Pulmonary artery endothelial cell (primary cell): ENCODE measurements at places on chromosomes 13 and 19.

DNA sequence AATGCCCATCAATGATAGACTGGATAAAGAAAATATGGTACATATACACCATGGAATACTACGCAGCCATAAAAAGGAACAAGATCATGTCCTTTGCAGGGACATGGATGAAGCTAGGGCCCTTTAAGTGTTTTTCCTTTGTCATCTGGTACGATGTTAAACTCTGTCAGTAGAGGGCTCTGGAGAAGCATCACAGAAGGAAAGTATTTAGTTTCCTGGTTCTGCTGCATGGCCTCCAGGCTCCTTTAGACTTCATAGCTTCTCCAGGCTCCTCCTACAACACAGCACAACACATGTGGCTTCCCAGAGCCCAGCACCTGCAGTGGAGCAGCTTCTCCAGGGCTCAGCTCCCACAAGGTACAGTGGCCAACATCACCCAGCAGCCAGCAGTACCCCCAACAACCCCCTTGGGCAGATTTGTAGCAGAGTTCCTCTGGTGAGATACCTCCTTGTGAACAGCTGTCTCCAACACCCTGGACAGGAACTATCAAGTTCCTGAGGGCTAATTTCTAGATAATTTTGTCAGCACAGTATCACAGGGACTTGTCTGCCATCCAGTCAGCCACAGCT lies 63.4 kb downstream of the KCTD12 start:
- peak; percentile 41 for DNase-seq

- no peak for DNase-seq
Measured at GRCh38 chr19:17473041-17473440, 2.7 kb downstream of the SLC27A1 start.

DNA sequence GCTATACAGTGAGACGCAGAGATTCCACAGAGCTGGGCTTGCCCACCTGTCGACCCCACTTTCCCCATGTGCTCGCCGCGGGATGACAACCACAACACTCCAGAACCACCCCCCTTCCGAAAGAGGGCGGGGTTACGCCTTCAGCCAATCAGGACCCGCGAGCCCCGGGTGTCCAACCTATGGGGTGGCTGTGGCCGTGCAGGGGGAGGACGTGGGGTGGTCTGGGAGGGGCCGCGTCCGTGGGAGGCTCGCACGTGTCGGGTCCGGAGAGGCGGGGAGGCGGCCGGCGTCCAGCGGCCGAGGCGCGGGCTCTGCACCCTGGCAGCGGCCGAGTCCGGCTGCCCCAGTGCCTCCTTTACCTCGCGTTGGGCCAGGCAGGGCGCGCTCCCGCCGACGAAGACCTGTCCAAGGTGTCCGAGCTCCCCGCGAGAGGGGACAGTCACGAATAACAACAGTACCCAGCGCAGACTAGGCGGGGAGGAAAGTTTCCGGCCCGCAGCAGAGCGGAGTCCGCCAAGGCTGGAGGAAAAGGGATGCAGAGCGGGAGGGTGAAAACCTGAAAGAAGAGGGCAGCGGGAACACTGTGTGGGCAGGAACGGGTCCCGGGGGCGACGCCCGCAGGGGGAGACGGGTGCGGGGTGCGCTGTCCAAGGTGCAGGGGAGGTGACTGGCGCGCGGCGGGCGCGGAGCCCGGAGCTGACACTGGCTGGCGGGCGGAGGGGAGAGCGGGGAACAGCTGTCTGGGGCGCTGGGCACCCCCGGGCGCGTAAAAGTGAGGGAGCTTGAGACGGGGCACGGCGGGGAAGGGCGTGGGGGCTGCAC lies 911 bp downstream of the ENOX1 start:
- no peak for DNase-seq

DNA sequence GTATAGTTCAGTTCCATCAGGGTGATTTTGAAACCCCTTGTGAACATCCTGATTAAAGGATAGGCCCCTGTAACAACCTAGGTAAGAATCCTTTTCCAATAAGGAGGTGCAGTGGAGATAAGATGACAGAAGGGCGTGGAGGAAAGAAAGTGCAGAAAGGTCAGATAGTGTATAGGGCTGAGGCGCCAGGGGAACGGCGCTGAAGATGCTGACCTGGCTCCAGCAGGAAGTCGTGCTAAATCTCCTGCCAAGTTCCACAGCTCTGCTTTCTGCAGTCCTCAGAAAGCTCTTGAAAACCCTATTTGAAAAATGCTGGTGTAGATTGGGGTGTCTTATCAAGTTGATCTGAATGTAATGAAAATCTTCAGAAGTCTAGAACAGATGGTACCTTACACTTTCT lies 221.7 kb downstream of the COG6 start:
- no peak for DNase-seq

- no peak for DNase-seq
Measured at GRCh38 chr19:17627921-17628320, 60.2 kb downstream of the UNC13A start.

DNA sequence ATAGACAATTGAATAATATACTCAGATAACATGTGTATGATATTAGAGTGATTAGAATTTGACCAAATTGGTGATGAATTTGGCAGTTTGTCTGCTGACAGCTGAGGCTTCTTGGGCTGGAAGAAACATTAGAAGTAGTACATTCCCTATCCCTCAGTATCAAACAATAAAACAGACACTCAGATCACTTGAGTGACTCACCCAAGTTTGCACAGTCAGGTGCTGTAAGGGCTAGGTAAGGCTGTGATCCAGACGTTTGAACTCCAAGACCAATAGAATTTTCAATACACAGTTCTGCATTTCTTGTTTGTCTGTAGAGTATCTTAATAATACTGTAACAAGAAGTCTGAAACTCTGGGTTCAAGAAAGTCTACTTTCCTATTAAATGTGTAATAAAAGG lies 223.5 kb downstream of the POSTN start:
- no peak for DNase-seq

- no peak for DNase-seq
Measured at GRCh38 chr19:11821474-11822109, 7.5 kb downstream of the ZNF440 start.

DNA sequence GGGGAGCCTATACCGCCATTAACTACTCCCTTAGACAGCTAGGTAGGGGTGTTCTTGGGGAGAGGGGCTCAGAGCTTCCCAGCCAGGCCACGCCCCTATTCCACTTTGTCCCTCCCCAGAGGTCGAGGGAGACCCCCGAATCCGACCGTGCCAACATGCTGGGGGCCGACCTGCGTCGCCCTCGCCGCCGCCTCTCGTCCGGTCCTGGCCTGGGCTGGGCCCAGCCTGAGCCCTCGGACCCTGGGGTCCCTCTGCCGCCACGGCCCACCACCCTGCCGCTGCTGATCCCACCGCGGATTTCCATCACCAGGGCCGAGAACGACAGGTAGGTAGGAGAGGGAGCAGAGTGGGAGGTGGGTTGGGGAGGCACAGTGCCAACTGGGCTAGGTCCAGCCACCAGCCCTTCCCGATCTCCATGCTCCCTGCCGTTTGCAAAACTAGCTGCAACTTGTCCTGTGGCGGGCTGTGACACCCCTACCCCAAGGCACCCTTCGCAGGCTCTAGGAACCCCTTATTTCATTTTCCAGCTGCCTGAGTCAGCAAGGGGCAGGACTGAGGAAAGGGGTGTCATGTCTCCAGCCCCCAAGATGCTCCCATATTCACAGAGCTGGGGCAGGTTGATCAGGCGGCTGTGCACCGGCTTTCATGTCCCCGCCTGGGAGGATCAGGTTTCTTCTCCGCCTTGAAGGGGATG lies 2.6 kb upstream of the PDE4A start:
- no peak for DNase-seq

- DNase-seq, result no peak
Measured at GRCh38 chr13:44331446-44331845, 42.2 kb upstream of the SERP2 start.

DNA sequence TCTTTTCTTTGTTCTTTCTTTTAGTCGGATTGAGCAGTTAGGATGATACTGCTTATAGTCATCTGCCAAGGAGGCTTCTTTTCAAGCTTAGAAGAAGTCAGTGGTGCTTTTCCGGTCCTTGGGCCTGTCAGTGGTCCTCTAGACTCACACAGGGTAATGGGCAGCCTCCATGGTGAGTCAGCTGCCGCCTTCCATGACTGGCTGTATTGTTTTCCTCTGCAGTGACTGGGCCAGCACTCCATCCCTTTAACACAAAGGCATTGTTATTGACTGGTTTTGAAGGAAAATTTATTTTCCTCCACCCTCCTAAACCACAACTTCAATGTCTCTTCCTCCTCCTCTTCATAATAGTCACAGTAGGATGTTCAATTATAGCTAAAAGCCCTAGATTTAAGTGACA lies 47.1 kb upstream of the CNMD start:
- DNase-seq, result no peak

DNA sequence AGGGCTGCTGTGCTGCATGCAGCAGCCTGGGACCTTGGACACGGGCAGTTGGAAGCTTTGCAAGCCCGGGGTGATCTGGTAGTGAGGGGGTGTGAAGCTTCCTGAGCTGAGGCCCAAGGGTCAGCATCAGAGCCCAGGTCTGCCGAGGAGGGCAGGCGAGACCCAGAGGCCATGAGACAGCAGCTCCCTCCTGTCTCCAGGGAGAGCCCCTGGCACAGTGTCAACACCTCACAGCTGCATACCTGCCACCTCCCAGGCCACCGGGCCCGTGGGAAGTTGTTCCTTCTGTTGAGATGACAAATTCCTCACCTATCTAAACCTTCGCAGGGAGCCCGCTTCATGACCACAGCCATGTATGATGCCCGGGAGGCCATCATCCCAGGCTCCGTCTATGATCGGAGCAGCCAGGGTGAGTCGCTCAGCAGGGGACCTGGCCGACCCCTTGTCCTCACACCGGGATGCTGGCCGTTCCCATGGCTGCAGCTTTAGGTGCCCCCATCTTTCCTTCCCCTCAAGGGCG lies 32.1 kb downstream of the CERS1 start:
- no peak for DNase-seq

DNA sequence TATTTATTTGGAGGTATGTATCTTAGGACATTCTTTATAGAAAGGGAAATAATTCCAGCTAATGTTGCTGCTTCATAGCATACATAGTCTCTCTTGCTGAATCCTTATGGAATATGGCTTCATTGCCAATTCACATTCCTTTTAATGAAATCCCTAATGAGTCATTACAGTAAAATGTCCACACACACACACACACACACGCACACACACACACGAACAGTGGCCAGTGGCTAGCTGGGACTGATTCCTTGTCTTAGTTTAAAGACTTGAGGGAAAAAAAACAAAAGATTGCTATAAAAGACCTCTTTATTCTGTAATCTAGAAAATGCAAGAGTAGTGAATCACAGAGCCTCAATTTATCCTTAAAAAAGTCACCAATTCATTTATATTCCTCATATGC lies 301.6 kb downstream of the SLITRK6 start:
- DNase-seq, result no peak

- DNase-seq, result no peak
Measured at GRCh38 chr19:18904334-18905057, 8.5 kb upstream of the CERS1 start.

- DNase-seq, result no peak
Measured at GRCh38 chr13:74703855-74704387, 569.7 kb upstream of the KLF12 start.

DNA sequence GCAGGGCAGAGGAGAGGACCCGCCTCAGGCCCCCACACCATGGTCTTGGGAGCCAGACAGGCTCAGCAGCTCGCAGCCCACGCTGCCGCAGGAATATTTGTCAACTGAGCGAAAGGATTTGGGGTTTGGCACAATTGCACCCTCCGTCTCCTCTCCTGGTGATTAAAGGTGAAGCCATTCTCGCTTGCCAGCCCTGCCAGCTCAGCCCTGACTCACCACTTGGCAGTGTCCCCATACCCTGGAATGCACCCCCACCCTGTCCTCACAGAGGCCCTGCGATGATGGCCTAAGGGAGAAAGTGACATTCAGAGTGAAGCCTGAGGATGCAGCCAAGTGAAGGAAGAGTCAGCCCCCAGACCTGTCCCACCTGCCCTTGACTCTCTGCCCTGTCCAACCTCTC lies 18.8 kb downstream of the CYTH2 start:
- DNase-seq, result no peak
